ENCODE measurements at places on chromosomes 5 and 9. TPM values are rescaled to one million over a fixed set of nuclear protein-coding genes. Genes with fewer than 3 reads are reported as not detected.

DNA sequence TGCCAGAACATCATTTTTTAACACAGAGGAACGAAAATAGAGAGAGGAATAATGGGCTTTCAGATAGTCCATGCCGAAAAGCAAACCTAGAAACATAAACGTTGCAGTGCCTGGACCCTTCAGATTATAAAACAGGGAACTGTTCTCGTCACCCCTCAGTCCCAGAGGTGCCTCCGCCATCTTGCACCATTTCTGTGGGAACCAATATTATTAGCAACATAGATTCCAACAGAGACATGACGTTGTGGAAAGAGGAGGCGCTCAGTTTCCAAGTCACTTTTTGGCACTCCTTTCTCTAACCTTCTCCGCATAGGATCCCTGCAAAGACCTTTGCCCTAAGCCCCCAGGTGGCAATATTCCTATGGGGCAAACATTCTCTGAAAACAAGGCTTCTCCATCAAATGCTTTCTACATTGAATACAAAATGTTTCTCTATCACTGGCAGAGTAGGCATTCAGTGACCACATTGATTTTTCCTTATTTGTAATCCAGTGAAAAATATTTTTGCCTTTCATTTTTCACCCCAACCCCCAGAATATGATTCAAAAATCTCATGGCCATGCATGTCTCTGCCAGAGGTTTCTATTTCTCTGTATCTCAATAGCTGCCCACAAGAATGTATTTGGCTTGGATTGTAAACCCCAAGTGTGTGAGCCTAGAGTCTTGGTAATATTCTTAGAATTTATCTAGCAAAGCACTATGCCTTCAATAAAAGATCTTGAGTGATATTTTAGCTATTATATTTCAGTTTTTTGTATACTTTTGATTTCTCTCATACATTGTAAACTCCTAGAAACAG is 500.8 kb upstream of the WWC1 start:
- no peak for DNase-seq

GRCh38 chr9:69963803-69964202 is 79.8 kb upstream of the MAMDC2 start:
- DNase-seq: no peak

DNA sequence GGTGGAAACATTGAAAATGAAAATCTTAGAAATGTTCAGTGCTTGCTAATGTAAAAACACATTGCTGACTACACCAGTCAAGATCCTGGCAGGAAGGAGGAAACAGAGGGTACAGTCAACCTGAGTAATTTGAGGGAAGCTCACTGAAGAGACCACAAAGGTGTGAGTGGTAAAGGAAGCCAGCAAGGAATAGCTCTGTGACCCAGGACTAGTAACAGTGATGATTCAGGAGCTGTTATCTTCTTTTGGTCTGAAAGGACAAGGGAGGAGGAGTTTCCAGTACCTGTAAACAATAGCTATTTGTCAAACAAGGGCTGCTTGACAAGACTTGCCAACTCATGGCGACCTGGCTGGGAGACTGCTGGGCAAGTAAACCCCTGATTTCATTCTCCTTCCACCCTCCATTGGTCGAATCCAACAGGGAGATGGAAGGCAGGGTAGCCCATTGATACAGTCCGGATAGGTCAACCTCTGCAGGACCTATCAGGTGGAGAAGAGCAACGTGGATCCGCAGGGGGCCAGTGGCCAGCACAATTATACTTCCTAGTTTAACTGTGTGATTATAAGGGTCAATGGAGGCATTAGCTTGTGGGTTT is 68.1 kb downstream of the MAMDC2 start:
- no peak for DNase-seq

GRCh38 chr5:132688536-132689339 is 14.9 kb downstream of the IL4 start:
- no peak for DNase-seq

GRCh38 chr5:176447591-176447977 is 601 bp upstream of the FAF2 start:
- no peak for DNase-seq

DNA sequence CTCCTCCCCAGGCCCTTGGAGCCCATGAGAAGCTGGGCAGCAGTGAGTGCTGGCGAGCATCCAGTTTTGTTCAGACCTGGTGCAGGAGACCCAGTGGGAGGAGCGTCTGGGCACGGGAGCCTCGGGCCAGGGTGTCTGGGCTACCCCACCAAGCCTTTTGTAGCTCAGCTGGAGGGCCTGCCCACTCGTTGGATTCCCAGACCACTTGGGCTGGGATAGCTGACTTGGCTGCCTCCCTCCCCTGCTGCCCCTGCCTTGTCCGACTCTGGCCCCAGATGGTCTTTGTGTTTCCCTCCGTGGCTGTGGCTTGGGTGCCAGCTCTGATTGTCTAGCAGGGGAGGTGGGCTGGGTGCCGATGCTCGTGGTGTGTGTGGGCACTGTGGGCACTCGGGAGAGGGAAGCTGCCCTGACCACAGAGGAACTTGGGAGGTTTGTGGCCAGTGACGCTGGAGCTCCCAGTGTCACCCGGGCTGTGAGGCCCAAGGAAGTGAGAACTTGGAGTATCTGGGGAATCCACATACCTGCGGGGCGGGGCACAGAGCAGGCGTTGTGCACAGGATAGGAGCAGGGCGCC is 47.3 kb downstream of the WNK2 start:
- DNase-seq: peak; percentile 74

DNA sequence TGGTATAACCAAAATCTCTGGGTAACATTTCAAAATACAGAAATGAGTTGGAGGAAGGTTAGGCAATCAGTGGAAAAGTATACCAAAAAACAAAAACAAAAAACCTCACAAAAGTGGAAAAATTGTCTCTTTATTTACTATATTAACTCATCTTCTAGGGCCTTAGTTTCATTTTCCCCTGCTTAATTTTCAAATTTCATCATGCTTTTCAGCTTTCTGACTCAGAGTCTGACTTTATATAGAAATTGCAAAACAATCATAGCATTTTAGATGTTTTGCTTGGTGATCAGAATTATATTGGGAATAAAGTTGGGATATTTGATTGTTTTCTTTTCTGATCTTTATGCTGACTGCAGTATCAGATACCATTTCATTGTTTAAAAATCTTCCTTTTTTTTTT is 257.0 kb upstream of the PRR16 start:
- DNase-seq: no peak

DNA sequence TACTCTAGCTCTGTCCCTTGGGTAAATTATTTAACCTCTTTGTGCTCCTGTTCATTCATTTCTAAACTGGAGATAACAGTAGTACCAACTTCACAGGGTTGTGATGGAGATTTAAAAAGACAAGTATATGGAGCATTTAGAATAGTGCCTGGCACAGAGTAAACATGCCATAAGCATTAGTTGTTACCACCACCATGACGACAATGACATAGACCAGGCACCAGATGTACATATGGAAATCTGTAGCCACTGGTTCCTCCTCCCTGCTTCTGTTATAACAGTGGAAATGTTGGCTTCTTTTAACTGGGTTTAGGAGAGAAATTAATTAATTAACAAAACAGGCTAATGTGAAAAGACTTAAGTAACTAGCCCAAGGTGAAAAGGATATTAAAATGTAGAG is 217.5 kb downstream of the DENND1A start:
- no peak for DNase-seq

- no peak for DNase-seq
Observed at GRCh38 chr5:2602451-2603271, 148.8 kb downstream of the IRX2 start.

GRCh38 chr9:19231904-19232822 is 1.7 kb downstream of the DENND4C start:
- no peak for DNase-seq

GRCh38 chr5:73485715-73486114 is 12.5 kb upstream of the BTF3 start:
- no peak for DNase-seq

- no peak for DNase-seq
Observed at GRCh38 chr5:41656597-41656996, 146.2 kb upstream of the PLCXD3 start.

DNA sequence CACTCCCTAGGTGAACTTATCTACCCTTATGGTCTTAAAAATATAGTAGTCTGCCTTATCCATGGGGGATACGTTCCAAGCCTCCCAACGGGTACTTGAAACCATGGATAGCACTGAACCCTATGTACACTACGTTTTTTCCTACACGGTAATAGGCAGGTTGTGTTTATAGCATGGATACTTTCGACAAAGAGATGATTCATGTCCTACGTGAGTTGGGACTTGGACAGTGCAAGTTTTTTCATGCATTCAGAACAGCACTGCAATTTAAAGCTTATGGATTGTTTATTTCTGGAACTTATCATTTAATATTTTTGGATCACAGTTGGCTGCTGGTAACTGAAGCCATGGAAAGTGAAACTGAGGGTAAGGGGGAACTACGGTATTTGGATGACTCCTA is 88.1 kb downstream of the CNTLN start:
- no peak for DNase-seq

GRCh38 chr9:110520120-110520701 is 59.3 kb downstream of the SVEP1 start:
- DNase-seq: no peak

- DNase-seq: peak; percentile 43
Observed at GRCh38 chr5:93677359-93677891, 64.0 kb downstream of the POU5F2 start.

GRCh38 chr5:132254321-132254977 is 3.0 kb upstream of the PDLIM4 start:
- no peak for DNase-seq

GRCh38 chr5:112413611-112414010 is 5.5 kb downstream of the EPB41L4A start:
- no peak for DNase-seq

The OTP gene
- not detected for total RNA-seq

The HACD4 gene
- 1.9 TPM for total RNA-seq

The NTNG2 gene
- total RNA-seq: 0.73 TPM

The GGTA1 gene
- total RNA-seq: 1.7 TPM

The NEUROG1 gene
- total RNA-seq: not detected

The WNK2 gene
- 276 TPM for total RNA-seq

The CCDC171 gene
- 4.5 TPM for total RNA-seq

Measured in mucosa of descending colon (tissue), 3 donors.